ENCODE measurements at places on chromosomes 7 and 10. TPM values are rescaled to one million over a fixed set of nuclear protein-coding genes. Genes with fewer than 3 reads are reported as not detected.

Gene ODAD2
- not detected for polyA plus RNA-seq

Gene RAMP3
- 107 TPM for polyA plus RNA-seq

Gene PLXNA4
- polyA plus RNA-seq, result 11.6 TPM

Gene ARMC3
- polyA plus RNA-seq, result not detected

Gene IMMP2L
- polyA plus RNA-seq, result 15.0 TPM

Gene PYROXD2
- 2.7 TPM for polyA plus RNA-seq

Gene LRRTM3
- not detected for polyA plus RNA-seq

Gene PHF14
- 10.2 TPM for polyA plus RNA-seq

Gene PNLIPRP3
- polyA plus RNA-seq, result 0.06 TPM

Gene KCNMA1
- polyA plus RNA-seq, result 2.5 TPM

Gene TBX20
- polyA plus RNA-seq, result not detected

Gene HOXA3
- 7.4 TPM for polyA plus RNA-seq

Gene EIF5AL1
- 0.92 TPM for polyA plus RNA-seq

Gene SH2D4B
- not detected for polyA plus RNA-seq

Gene UTF1
- polyA plus RNA-seq, result not detected

Gene CUZD1
- polyA plus RNA-seq, result 4,010 TPM

Gene INPP5F
- polyA plus RNA-seq, result 7.6 TPM

Gene PAX4
- polyA plus RNA-seq, result not detected

Gene AEBP1
- polyA plus RNA-seq, result 65.6 TPM

Gene AP5Z1
- 19.6 TPM for polyA plus RNA-seq

Gene RBP3
- polyA plus RNA-seq, result not detected

Gene CPN1
- polyA plus RNA-seq, result not detected

Gene HHEX
- 17.2 TPM for polyA plus RNA-seq

Gene WDFY4
- polyA plus RNA-seq, result 0.34 TPM

Gene EPHB6
- polyA plus RNA-seq, result 12.8 TPM

Gene SORBS1
- 25.4 TPM for polyA plus RNA-seq

Gene CUBN
- polyA plus RNA-seq, result 0.20 TPM

Gene INMT
- polyA plus RNA-seq, result 191 TPM

Gene TMEM213
- polyA plus RNA-seq, result not detected

Gene OR2A12
- polyA plus RNA-seq, result not detected

Gene HABP2
- 5.2 TPM for polyA plus RNA-seq

Gene CRTAC1
- polyA plus RNA-seq, result 0.49 TPM

Gene COL28A1
- polyA plus RNA-seq, result 3.0 TPM

Gene OPALIN
- polyA plus RNA-seq, result not detected

Gene FZD8
- polyA plus RNA-seq, result 12.1 TPM

Gene ALDH18A1
- 12.4 TPM for polyA plus RNA-seq

Gene PUS7
- 3.7 TPM for polyA plus RNA-seq

Gene LRRC4
- 1.5 TPM for polyA plus RNA-seq

Gene VAX1
- not detected for polyA plus RNA-seq

Gene BCAP29
- 48.6 TPM for polyA plus RNA-seq

Gene ANKRD2
- 2.5 TPM for polyA plus RNA-seq

Gene H2BK1
- polyA plus RNA-seq, result not detected

Gene OGDHL
- 0.11 TPM for polyA plus RNA-seq

Gene ALOX5
- 45.0 TPM for polyA plus RNA-seq

Gene MAT1A
- polyA plus RNA-seq, result 0.11 TPM

Gene ABCB4
- not detected for polyA plus RNA-seq

Gene FAM131B
- 1.2 TPM for polyA plus RNA-seq

Gene GLI3
- 6.5 TPM for polyA plus RNA-seq

Gene TUBB8
- 0.17 TPM for polyA plus RNA-seq

Gene SLC4A2
- 63.7 TPM for polyA plus RNA-seq

Gene ZNF804B
- polyA plus RNA-seq, result not detected

Gene PAPOLB
- not detected for polyA plus RNA-seq

Gene ST7
- polyA plus RNA-seq, result 12.4 TPM

Gene ZNF680
- 3.2 TPM for polyA plus RNA-seq

Gene ANXA8
- 12.7 TPM for polyA plus RNA-seq

Gene NHLRC2
- polyA plus RNA-seq, result 2.7 TPM

Gene TAS2R5
- polyA plus RNA-seq, result 0.56 TPM

All from adipose tissue (tissue), 3 donors.